Amniotic stem cell (primary cell): ENCODE measurements at places on chromosomes 11 and 22.
A peak's percentile ranks its signal among the peaks of the same experiment; 100 is the strongest.

GRCh38 chr11:88411265-88411664 lies 73.7 kb upstream of the CTSC start:
- no peak for DNase-seq

GRCh38 chr11:9868641-9869040 lies 204.8 kb downstream of the SWAP70 start:
- no peak for DNase-seq

DNA sequence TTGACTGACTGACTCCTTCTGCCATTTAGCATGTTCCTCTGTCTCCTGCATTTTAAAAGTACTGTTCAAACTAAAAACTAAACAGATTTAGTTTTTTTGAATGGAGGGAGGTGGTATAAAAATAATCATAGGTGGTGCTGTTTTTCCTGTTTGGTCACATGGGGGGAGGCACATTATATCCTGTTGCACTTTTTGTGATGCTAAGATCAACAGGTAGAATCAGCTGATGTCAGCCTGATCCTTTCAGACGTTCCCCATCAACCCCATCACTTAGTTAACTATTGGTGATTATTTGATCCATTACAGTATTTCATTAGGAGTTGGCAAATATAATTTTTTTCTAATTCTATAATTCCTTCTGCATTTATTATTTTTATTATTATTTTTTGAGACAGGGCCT lies 5.1 kb upstream of the OSBP2 start:
- DNase-seq, result no peak

- no peak for DNase-seq
Measured at GRCh38 chr22:32994041-32994830, 63.9 kb downstream of the SYN3 start.

DNA sequence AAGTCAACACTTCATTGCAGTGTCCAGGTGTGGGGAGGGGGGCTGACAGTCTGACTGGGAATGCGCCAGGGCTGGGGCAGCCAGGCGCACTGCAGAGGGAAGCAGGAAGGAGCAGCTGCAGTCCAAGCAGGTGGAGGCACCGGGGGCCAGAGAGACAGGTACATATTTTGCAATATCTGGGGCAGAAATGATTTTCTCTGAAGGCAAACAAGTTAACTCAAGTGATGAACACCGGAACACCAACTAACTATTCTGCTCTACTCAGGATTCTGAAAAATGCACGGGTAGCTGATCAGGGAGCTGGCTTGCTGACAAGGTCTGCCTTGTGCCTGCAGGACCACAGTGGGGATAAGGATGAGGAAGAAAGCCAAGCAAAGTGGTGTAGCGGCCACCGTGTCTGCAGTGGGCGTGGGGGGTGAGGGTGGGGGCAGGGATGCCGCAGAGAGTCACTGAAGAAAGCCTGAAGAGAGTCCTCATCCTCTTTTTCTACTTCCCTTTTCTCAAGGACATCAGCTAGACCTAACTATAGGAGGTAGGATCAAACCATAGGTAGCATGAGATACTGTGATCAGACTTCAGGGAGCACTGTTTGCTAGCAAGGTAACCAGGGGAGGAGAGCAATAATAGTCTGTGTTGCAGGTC lies 83.4 kb downstream of the SCN3B start:
- no peak for DNase-seq

DNA sequence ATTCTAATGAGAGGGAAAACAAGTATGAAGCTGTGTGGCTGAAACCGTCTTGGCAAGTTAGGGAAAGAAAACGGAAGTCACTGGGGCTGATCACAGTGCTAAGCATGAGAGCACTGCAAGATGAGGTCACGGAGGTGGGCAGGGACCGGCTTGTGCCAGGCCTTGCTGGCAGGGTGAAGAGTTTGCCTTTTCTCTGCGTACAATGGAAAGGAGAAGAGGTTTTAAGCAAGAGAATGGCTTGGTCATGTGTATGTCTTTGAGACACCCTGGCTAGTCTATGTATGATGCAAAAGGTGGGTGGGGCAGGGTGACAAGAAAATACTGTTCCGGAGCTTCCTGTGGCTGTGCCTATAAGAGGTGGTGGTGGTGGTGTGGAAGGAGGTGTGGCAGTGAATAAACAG lies 567.9 kb downstream of the NTM start:
- DNase-seq, result no peak

GRCh38 chr11:129911298-129911697 lies 15.9 kb upstream of the NFRKB start:
- DNase-seq, result no peak

DNA sequence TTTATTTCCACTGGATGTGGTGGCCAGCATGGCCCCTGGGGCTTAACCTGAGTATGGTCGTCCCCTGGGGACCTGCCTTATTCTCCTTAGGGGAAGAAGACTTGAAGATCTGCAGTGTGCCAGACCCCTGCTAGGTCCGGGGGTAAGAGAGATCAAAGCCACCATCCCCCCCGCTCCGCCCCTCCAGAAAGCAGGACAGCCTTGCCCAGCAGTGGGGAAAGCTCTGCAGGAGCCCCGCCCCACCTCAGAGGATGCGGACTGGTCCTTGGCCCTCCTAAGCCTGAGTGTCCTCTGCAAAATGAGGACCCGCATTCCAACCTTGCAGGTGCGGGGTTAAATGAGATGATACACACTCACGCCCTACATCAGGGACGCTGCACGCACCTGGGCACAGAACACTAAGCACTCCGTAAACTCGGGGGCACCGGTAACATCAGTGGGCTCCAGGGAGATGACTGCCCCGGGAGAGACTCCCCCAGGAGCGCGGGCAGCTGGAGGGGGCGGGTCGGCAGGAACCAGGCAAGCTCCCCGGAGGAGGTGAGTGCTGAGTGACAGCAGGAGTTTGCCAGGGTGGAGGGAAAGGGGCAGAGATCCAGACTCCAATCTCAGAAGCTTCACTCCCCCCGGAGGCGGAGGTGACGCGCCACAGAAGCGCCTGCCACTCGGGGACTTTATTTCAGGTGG lies 564 bp upstream of the ANO1 start:
- DNase-seq, result no peak

GRCh38 chr11:107916671-107917241 lies 11.5 kb upstream of the RAB39A start:
- no peak for DNase-seq

DNA sequence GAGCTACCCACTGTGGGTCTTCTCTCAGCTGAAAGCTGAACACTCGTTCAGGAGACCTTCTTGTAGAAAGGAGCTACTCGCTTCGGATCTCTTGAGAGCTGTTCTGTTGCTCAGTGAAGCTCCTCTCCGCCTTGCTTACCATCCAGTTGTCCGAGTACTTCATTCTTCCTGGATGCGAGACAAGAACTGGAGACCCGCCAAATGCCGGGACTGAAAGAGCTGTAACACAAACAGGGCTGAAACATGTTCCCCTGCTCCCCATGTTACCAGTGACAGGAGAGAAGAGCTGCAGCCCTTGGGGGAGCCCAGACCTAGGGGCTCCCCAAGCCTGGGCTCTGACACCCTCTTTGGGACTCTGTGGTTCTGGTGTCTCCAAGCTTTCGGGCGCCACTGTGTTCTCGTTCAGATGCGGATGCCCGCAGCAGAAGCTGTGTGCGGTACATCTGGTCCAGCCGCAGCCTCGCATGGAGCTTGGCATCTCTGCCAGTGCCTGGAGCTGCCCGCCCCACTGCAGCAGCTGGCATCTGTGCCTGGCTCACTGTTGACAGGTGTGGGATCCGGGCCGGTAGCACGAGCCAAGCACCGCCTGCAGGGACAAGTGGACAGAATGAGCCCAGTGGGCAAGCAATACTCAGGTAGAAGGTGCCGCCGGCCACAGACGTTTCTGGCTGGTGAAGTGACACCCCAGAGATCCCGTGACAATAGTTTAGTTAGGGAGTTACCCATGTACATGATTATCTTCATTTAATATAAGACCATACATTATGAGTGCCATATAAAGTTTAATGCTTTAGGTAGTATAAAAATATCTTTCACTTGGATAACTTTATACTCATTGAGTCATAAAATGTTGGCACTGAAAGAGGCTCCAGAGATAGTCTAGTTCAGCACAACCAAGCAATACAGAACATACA lies 49.1 kb downstream of the EMSY start:
- no peak for DNase-seq

DNA sequence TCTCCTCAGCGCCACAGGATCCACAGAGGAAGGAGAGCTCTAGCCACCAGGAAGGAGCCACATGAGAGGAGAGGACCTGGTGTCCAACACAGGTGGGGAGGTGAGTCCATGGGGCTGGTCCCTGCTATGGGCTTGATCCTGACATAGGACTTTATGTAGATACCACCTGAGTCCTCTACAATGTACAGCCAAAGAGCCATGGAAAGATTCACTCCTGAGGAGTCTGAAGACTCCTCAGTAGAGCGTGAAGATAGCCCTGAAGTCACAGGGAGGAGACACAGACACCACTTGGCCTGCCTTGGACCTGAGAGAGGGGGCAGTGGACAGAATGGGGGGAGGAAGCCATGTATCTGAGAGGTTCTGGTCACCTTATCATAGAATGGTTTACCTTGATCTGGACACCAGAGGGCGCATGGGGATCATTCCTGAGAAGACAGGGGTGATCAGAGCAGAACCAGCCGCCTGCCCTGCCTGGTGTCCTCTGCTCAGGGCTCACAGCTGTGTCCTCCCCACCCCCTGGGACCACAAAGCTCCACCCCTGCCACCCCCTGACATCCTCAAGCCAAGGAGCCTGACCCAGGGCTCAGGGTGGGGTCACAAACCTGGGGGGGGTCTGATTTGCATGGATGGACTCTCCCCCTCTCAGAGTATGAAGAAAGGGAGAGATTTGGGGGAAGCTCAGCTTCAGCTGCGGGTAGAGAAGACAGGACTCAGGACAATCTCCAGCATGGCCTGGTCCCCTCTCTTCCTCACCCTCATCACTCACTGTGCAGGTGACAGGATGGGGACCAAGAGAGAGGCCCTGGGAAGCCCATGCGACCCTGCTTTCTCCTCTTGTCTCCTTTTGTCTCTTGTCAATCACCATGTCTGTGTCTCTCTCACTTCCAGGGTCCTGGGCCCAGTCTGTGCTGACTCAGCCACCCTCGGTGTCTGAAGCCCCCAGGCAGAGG lies 77.0 kb downstream of the ZNF280B start:
- DNase-seq, result peak; percentile 16

GRCh38 chr11:43802509-43802908 lies 78.1 kb upstream of the ALKBH3 start:
- DNase-seq, result no peak

DNA sequence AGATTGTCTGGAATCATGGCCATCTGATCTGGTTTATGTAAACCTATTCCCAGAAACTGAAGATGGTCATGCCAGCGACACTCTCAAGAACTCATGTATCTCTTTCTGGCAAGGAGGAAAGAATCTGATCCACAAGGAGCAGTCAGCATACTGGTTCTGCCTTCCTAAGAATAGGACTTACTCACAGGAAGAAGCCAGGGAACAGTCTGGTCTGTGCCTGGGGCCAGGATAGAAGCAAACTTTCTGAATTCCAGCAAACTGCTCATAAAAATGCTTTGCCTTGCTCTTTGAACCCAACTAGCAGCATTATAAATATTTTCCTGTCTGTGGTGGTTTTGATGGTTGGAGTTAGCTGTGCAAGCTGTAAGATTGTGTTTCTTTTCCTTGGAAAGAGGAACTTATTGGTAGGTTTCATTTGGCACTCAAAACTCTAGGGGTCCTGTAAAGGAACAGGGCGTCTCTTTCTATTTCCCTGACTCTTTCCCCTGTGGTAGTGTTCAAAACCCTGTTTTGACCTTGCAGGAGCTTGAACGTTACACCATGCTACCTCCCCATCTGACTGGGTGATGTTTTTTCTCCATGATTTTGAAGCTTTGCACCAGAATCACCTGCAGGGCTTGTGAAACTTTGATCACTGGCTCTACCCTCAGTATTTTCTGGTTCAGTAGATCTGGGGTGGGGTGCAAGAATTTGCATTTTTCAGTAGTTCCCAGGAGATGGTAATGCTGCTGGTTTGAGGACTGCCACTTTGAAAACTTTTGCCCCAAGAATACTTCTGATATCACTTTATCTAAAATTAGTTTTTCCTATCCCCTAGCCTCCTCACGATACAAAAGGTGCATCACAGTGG lies 627.8 kb upstream of the ANO5 start:
- no peak for DNase-seq

GRCh38 chr22:38704654-38705234 lies 1.0 kb upstream of the GTPBP1 start:
- DNase-seq, result no peak

DNA sequence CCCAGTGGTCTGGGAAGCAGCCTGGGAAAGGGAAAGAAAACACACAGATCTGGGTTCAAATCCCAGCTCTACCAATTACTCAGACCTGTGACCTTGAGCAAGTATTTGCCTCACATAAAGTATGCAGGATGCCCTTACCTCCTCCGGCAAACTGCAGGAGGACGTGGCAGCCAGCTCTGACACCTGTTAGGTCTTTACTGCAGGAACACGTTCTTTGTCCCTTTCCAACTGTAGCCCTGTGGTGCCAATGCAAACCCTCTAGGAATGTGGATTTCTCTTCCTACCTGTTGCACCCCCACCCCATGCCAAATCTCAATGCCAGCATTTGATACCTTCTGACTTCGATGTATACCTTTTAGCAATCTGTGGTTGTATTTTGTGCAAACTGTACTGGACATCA lies 6.0 kb downstream of the CPT1A start:
- DNase-seq, result no peak

- DNase-seq, result no peak
Measured at GRCh38 chr11:30859669-30860068, 273.5 kb upstream of the MPPED2 start.

DNA sequence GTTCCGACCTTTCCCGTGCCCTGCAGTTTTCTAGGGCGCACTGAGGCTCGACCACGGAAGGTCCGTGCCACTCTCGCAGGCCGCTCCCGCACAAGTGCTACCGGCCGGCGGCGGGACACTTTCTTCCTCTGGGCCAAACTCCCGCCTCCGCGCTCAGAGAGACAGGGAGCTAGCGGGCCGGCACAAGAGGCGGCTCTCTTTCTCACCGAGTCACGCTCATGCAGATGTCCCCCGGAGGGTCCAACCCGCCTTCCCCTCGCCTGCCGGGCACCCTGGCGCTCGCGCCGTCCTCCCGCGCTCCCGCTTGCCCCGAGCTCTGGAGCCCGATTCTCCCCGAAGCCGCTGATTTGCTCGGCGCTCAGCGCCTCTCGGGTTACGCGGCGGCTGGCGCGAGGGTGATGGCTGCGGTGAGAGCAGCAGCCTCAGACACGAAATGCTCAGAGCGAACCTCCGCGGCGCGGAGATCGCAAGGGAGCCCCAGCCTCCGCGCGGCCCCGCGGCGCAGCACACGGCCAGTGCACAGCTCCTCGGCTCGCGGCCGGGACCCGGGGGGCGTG lies 1.0 kb downstream of the LMO1 start:
- no peak for DNase-seq

- no peak for DNase-seq
Measured at GRCh38 chr11:45089676-45090499, 56.6 kb upstream of the PRDM11 start.

GRCh38 chr11:64744544-64745188 lies 724 bp upstream of the RASGRP2 start:
- no peak for DNase-seq
